Renal cortex interstitium (tissue), 15 donors: ENCODE measurements at places on chromosomes 12 and 14. TPM values are rescaled to one million over a fixed set of nuclear protein-coding genes. Genes with fewer than 3 reads are reported as not detected.

Gene E2F7
- polyA plus RNA-seq, result 7.4 TPM

Gene HOXC10
- polyA plus RNA-seq, result 65.1 TPM

Gene DHRS2
- polyA plus RNA-seq, result 30.8 TPM

Gene GNB3
- 8.4 TPM for polyA plus RNA-seq

DNA sequence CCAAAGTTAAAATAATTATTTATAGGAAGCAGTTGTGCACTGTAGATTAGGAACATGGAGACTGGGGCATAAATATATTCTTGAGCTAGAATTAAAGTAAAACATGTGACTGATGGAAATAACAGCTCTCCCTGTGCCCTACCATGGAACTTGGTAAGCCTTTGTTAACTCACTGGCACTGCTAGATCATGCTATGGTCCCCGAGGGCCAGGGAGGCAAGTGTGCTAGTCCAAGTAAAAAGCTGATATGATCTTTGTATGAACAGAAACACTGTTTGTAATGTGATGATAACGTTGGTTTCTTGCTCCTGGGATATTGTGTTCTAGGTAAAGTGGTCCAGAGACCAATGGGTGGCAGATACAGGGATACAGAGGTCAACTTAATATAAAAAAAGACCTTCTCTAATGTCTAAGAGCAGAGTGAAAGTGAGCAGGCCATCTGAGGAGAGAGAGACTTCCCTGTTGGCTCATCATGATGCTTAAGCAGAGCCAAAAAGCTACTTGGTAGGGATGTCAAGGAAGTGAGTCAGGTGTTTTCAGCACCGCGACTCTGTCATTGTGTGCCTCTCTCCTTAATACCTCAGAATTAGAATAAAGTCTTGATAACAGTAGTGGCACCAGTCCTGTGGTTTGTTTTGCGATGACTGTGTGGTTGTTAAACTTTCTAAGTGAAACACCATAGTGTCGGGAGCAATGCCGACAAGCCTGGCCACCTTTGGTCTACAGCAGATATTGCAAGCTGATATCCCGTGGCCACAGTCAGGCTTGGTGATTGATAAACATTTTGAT is 27.6 kb downstream of the BICD1 start:
- no peak for DNase-seq

- no peak for DNase-seq
Observed at GRCh38 chr12:83156815-83157214, 470.1 kb downstream of the TMTC2 start.

- DNase-seq, result no peak
Observed at GRCh38 chr12:120936197-120936596, 32.0 kb upstream of the SPPL3 start.

- no peak for DNase-seq
Observed at GRCh38 chr12:4275016-4275869, 1.7 kb downstream of the CCND2 start.
